ENCODE measurements at places on chromosomes 6 and 20.

DNA sequence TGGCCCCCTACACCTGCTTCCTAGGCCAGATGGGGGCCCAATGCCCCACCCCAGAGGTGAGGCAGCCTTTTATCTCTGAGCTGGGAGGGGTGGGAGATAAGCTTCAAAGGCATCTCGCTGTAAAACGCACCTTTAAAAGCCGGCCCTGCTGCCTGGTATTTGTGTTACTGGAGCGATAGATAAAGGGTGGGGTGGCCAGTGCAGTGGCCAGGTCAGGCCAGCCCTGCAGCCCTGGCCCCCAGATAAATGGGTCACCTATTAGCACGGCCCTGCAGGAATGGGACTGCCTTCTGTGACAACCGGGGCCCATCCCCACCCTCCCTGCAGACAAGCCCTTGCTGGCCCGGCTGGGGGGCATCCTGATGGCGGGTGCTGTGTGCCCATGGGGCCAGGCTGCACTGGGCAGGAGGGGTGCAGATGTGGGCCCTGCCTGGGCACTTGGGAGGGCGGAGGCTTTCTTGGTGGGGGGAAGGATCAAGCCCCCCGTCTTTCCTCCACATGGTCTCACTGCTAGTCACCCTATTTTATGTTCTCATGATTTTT, 3.0 kb upstream of the RBBP8NL start:
- no peak for DNase-seq

- peak; percentile 87 for DNase-seq
Measured at GRCh38 chr6:1917626-1918371, 308.1 kb downstream of the FOXC1 start.

DNA sequence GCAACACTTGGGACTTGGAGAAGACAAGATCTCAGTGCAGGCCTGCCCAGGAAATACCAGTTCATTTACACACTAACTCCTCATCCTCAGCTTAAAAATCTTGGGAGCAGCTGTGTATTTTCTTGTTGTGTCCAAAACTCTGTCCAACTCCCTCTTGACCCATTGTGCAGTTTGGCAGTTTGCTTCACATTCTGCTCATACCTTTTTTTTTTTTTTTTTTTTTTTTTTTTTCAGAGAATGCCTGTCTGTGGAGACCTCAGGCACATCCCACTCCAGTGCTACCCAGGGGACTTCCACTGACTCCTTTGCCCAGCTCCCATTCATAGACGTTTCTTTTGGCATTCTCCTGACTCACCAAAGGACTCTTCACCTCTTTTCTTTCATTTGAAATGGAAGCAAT, 265.8 kb upstream of the TCF21 start:
- peak; percentile 58 for DNase-seq

GRCh38 chr20:17541596-17541995, 10.4 kb upstream of the BFSP1 start:
- DNase-seq, result no peak

GRCh38 chr6:130390890-130391289, 25.1 kb downstream of the TMEM200A start:
- no peak for DNase-seq

DNA sequence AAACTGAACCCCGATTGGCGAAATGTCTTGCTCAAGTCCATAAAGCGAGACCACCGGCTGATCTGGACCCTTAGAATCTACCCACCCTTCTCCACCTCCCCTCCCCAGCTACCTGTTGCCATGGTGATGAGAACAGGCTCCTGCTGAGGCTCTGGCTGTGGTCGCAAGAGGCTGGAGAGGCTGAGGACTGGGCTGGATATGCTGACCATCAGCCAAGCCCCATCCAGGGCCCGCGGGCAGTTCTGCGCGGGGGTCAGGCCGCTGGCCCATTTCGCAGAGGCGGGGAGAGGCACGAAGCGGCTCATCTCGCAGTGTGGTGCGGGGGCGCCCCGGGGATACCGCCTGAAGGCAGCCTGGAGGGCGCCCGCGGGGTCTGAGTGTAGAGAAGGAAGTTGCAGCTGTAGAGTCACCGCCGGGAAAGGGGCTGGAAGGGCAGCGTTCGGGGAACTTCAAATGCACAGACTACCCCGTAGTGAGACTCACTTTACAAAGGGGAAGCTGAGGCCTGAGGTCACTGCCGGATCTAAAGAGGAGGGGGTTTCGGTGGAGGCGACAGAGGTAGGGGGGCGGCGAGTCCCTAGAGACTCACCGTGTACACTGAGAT, 671 bp downstream of the TAPBP start:
- DNase-seq, result peak; percentile 28

- DNase-seq, result no peak
Measured at GRCh38 chr20:2023151-2023550, 29.3 kb upstream of the PDYN start.

DNA sequence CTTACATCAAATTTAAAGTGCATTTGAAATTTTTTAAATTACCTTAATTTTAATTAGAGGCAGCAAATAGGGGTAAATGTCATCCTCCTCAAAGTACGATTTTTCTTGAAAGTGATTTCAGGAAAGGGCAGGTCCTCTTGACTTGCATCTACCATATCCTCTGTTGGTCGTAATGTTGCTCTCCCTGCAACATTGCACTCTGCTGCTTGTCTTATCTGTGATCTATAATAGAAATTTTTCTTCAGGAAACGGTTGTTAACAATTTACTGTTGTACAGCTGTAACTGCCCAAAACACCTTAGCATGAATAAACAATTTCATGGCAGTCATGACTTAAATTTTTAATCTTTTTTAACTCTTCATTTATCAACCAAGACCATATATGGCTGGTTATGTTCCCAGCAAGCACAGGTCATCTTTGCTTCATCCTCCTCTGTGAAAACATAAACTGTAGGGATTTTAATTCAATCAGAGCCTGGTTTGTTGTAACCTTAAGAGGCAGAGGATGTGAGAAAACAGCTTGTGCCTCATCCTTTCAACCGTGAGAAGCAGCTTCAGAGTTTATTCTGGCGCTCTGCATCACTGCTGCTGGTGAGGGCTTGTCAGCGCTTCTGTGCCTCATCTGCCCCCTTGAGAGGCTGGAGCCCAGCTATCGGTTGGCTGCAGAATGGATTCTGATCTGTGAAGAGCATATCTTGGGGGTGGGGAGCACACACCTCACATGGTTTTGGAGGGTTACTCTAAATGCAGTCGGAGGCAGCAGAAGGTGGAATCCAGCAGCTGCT, 56.0 kb downstream of the CTNNBL1 start:
- no peak for DNase-seq

GRCh38 chr6:126267626-126268025, 72.3 kb upstream of the CENPW start:
- DNase-seq, result no peak

DNA sequence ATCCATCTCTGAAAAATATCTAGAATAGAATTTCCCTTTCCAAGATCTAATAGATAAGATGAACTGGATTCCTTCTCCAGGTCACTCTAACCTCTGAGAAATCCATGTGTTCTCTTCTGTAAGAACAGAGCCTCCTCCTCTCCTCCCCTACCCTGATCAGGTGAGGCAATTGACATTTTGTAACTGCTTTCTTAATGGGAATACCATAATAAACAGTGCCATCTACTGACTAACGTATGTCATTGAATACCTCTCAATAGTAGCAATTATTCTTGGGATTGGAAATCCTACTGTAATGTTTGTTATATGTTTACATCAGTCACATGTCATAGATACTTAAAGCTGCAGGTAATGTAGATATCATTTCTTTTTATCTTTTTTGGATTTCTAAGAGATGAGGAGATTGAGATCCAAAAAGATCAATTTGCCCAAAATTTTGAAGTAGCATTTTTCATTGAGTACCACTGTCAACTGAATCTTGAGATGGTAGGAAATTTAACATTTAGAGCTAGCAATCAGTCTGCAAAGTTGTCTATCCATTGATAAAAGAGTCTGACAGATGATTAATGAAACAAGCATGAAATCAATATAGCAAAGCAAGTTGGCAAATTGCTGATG, 365.8 kb upstream of the HSF2 start:
- peak; percentile 63 for DNase-seq

DNA sequence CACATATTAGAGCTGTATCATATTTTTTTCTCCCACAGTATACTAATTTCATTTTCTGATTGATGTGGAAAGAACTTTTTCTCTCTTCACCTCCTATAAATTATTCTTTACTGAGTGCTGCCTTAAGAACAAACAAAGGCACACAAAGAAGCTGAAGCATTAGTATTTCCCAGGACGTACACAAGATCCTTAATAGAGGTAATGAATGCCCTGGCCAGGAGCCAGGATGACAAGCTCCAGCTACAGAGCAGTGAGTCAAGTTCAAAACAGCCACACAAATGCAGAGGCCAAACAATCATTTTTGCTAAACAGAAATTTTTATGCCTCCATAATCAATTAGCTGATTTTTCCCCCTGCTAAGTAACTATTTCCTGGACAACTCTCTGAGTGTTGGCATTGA, 639.6 kb downstream of the EPHA7 start:
- peak; percentile 79 for DNase-seq

GRCh38 chr6:9178071-9178470, 742.7 kb upstream of the SLC35B3 start:
- no peak for DNase-seq

DNA sequence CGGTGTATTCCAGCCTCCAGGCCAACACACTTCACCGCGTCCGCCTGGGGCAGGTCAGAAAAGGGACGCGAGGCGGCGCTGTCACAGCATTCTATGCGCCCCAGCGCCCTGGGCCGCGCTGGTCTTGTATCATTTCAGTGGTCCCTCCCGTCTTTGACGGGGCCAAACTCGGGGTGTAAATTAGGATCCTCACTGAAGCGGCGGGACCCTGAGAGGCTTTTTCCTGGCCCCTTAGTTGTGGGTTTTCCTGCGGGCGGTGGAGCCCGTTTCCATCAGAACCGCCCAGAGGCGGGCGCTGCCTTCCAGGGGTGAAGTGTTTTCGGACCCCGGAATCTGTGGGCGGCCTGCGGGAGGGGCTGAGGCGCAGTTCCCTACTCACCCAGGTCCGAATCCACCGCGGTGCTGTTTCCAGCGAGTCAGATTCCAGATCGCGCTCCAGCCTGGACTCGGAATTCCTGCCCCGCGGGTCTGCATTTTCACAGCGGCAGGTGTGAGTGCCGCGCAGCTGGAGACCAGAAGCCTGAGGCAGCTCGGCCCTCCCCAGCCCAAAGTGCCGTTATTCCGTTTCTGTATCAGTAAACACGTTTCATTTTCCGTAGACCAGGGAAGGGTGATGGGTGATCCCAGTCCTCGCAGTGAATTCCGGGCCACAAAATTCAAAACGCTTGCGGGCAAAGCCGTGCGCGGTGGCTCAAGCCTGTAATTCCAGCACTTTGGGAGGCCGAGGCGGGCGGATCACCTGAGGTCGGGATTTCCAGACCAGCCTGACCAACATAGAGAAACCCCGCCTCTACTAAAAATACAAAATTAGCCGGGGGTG, 3.9 kb upstream of the MICB start:
- DNase-seq, result peak; percentile 74

GRCh38 chr6:487956-488355, 96.4 kb downstream of the IRF4 start:
- no peak for DNase-seq

DNA sequence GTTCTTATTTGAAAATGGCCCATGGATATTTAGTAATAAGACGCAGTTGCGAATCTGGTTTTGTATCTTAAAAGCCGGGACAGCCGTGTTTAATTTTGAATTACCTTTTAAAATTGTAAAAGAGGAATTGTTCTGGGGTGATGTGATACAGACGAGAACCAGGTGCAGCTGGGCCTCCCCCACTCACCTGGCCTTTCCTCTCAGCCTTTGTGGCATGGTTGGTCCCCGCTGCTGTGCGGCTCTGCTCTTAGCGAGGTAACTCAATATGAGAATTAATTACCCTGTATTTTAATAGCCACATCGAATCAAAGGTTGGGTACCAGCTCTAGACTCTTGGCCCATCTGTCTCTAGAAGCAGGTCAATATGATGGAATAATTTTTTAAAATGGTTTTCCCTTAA, 56.5 kb upstream of the DACT2 start:
- no peak for DNase-seq

DNA sequence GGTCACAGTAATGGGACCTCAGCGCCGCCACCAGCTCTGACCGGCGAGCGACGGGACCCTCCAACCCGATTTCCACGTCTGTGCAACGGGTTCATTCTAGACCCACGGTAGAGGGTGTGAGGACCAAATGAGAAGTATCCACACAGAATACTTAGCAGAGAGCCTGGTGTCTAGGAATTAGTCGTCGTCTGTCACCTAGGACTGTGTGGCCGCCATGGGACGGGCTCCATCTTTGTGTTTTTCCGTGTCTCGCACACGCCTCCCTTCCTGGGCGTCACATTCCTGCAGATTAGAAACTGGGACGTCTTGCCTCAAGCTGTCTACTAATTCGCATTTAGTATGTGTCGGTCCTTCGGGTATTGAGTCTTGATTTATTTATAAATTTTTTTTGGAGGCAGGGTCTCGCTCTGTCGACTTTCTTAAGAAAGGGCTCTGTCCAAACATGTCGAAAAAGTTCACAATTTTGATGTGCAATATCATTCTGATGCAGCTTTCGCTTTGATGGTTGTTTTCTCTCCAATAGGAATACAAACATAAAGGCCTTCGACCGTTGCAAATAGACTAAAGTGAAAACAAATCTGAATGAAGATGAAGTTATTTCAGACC, 563 bp downstream of the MGME1 start:
- peak; percentile 61 for DNase-seq

- peak; percentile 33 for DNase-seq
Measured at GRCh38 chr6:129073691-129074395, 190.9 kb downstream of the LAMA2 start.

DNA sequence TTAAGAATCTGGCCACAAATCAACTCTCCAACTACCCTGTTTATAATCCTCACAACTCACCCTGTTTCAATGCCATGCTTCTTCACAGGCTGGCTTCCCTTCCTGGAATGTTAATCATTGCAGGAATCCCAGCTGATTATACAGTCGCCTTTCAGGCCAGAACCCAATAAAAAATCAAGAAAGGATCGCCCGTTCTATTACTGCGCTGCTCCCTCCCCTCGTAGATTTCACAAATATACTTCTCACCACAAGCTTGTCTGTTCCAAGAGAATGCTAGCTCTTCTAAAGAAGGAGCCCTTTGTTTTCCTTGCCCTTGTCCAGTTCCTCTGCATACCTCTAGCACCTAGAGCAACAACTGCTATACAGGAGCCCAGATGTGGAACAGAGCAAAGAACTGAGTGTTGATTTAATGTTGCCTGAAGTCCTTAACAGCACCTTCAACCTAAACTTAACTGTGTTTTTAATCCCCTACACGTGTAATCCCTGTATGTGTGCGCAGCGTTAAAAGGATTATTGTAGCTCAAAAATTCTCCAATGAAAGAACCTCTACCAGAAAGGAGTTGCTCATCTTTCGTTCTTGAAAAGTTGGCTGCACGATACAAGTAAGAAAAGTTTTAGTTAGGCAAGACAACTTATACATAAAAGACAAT, 988 bp downstream of the ECHDC1 start:
- DNase-seq, result peak; percentile 59

- no peak for DNase-seq
Measured at GRCh38 chr6:19160081-19160730, 677.0 kb upstream of the ID4 start.

- DNase-seq, result no peak
Measured at GRCh38 chr6:50116797-50117542, 67.2 kb upstream of the DEFB112 start.

Data from fibroblast of skin of right biceps (primary cell).